ENCODE measurements at places on chromosomes 11 and 22. TPM values are rescaled to one million over a fixed set of nuclear protein-coding genes. Genes with fewer than 3 reads are reported as not detected.
A peak's percentile ranks its signal among the peaks of the same experiment; 100 is the strongest.

C11orf52 gene
- 14.7 TPM for total RNA-seq

UBQLN3 gene
- 1.0 TPM for total RNA-seq

MPST gene
- 103 TPM for total RNA-seq

GRCh38 chr11:17734418-17734911, at the start of gene KCNC1:
KCNC1 (plus strand) TSS chr11:17734781; CDS start chr11:17736003, 1,222 bp downstream.
- no peak for DNase-seq

DNA sequence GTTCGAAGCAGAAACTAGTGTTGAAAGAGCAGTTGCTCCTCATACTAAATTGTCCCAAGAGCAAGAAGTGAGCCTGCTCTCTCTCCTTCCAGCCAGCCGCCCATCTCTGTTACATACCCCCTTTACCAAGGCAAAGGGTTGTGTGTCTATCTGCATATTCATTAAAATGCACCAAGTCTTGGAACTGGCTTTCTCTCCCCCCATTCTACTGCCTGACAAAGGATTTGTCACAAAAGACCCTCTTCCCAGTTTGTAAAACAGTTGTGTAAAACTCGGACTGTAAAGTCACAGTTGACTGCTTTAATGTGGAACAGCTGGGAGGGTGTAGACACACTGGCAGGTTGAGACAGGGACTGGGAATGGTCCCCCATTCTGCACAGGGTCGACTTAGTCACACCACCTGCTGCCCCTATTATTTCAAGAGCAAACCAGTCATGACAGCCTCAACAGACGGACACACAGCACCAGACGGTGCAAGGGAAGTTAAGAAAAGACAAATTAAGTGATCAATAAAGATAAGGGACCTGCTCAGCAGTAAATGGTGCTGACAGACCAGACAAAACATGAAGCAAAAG, 60.0 kb upstream of the HTATIP2 start:
- no peak for DNase-seq

PTPRJ gene
- 48.7 TPM for total RNA-seq

DNA sequence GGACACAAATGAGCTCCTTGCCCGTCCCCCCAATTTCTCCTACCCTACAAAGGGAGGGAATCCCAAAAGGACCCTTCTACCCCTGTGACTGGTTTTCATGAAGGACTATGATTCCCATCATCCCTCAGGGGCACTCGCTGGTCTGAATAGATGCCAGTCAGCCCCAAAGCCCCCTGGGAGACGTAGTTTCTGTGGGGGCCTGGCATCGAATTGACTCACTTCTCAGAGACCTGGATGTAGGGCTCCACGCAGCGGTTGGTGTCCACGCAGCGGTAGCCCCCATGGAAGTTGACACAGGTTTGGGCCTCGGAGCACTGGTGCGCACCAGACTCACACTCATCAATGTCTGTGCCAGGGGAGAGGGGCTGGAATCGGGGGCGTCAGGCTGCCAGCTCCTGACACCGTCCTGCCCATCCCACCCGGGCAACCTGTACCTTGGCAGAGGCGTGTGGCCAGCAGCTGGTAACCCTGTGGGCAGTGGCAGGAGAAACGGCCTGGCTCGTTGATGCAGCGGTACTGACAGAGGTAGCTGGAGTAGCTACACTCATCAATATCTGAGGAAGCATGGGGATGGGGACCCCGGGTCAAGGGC, 4.4 kb downstream of the EFEMP2 start:
- DNase-seq = peak; percentile 52

CECR2 gene
- 13.9 TPM for total RNA-seq

DNA sequence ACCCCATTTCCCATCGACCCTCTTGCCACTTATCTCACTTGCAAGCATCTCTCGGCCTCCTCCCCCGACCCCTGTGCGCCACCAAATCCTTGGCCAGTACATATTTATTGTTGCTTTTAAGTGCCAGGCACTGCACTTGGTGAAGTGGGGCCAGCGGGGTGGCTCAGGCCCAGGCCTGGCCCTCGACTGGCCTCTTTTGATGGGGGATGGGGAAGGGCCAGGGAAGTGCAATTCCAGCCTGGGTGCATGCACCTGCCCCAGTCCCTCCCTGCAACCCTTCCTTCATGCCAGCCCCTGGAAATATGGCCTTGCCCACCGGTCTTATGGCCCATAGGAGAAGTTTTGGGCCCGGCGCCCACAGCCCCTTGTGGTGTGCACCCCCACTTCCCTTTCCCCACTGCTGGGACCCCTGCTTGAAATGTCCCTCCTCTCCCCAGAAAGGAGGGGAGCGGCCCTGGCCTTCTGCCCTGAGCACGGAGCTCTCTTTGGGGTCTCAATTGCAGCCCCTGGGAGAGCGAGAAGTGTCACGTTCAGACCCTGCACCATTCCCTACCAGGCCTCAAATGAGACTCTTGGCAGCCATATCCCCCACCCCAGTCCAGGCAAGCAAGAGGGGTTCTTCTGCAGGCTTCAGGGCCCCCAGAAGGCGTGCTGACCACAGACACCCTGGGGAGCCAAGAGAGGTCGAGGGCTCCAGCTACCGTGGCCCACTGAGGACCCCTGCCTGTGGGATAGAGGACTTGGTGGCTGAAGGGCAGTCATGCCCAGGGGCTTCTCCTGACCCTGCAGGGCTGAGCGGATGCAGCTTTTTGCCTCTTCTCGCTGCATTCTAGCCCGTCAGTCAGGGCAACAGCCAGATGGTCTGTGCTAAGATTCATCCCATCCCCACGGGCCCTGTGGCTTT, 961 bp downstream of the SUSD2 start:
- peak; percentile 62 for DNase-seq
